ENCODE measurements at places on chromosomes 1 and 21.

- DNase-seq, result no peak
Observed at GRCh38 chr1:22792396-22793160, 81.9 kb downstream of the EPHB2 start.

GRCh38 chr21:45353200-45353599 lies 51.8 kb upstream of the COL18A1 start:
- no peak for DNase-seq

GRCh38 chr1:100955322-100955721 lies 59.4 kb downstream of the SLC30A7 start:
- DNase-seq, result no peak

DNA sequence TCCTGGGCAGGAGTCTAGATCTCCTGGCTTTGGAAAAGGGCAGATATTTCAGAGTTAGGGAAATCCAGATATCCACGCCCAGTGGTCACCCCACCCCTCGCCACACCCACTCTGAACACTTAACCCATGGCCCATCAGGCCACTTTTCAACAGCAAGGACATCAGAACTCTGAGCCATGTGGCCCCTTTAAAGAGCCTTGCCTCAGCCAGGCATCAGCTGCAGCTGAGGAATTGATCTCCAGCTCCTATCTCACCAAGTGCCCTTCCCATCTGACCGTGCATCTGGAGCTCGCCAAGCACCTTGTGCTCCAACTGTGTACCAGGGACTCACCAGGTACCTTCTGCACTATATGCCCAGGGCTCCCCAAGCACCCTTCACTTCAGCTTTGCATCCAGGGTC lies 20.2 kb upstream of the SH2D2A start:
- no peak for DNase-seq

GRCh38 chr1:245591346-245592188 lies 436.8 kb downstream of the KIF26B start:
- DNase-seq, result no peak

DNA sequence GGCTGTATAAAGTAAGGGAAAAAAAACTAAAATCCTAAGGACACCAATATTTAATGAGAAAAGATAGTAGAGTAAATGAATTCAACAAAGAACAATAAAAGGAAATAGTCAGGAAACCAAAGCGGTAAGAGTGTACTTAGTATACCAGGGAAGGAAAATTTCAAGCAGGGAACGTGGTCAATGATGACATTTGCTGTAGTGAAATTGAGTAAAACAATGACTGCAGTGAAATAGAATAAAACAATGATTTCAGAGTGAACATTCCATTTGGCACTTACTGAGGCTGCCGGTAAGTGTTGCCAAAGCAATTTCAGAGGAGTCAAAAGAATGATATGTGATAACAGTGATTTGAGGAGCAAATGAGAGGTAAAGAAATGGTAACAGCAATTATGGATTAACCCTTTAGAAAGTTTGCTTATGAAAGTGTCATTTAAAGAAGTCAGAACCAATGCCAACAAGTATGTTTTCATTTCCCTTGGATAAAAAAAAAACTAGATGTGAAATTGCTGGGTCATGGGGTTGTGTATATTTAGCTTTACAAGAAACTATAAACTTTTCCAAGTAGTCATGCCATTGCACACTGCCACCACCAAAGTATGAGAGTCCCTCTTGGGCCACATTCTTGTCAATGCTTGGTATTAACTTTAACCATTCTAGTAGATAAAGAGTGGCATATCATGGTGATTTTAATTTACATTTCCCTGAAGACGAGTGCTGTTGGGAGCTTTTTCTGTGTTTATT lies 50.5 kb downstream of the VCAM1 start:
- no peak for DNase-seq

DNA sequence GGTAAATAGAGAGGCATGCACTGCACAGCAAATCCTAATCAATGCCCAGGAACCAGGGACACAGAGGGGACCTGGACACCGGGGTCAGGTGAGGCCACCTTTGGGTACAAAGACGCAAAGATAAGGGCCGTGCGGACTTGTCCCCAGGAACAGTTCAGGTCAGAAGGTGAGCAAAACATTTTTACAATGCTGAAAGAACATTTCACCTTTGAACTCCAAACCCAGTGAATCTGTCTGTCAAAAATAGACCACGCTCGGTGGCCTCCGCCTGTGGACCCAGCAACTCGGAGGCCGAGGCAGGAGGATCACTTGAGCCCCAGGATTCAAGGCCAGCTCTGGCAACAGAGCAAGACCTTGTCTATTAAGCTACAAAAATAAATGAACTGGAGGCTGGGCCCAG lies 15.2 kb downstream of the TNFRSF14 start:
- DNase-seq, result no peak

DNA sequence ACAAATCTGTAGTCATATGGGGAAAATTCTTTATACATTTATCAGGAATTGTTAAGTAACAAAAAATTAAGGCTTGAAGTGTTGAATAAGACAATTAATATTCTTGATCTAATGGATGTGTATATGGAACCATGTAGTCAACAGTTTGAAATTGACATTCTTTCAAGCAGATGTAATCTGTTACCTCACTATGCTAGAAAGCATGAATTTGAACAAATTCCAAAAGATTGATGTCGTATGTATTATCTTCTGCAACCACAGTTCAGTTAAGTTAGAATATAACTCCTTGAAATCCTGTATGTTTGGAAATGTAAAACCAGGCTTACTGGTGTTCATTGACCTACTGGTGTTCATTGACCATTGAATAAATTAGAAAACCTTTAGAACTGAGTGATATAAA lies 16.1 kb downstream of the CCDC18 start:
- no peak for DNase-seq

Data from esophagus squamous epithelium (tissue), 5 donors.